ENCODE measurements at places on chromosomes 1 and 21.

- no peak for DNase-seq
Observed at GRCh38 chr1:52240592-52241210, 98.8 kb downstream of the ZFYVE9 start.

GRCh38 chr1:107220036-107220435, 79.2 kb downstream of the NTNG1 start:
- DNase-seq: no peak

DNA sequence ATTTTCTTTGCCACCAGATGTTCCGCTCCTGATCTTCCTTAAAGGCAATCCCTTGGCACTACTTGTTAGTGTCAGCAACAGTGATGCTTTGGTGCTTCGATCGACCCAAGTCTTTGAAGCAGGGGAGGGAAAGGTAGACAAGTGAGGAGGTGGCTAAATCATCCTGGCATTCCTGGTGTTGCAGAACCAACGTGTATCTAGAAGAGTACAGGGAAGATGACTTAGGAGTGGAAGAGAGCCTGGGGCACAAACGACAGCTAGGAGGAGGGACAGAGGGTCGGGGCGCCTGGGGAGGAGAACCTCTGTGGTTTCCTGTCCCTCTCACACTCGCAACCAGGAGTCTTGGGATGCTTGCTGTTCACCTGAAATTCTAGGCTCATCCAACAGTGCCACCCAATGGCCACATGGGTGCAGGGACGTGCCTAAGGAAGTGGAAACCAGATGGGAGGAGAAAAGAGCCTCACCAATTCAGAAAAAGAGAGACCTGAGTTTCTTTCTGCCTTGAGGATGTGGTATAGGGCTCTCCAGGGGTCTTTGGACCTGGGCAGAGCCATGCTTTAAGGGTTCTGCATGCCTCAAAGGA, 9.5 kb upstream of the KCNA2 start:
- peak; percentile 39 for DNase-seq

DNA sequence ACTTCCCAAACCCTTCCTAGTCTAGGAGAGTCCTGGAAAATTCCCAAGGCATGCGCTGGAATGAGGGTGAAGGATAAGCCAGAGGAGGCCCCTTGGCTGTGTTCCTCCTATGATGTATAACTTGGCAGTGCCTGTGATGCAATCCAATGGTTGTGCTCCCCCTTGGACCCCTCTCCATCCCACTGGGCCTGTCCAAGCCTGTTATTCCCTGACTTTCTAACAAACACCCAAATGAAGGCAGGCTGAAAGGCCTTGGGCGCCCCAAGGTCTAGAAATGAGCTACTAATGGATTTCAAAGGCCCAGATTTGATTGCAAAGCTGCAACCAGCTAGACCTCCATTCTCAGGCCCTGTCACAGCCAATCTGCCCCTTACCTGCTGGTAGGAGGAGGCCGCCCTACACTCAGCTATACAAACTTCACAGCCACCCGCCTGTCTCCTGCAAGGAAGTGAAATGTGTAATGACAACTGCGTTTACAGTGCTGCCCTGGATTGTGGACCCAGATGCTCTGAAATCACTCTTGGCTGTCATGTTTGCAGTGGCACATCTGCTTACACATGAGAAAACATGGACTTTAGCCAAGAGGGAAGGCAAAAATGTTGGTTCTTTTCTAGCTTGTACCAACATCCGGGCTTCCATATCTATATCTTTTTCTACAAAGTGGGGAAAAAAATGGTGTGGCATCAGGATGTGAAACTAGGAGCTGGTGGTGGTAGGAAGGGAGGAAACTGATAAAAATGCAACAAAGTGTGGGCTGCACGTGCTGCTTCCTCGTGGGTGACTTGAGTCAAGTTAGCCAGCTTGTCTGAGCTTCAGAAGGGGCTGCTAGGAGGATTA, 130.4 kb downstream of the TRABD2B start:
- DNase-seq: no peak

GRCh38 chr1:187384504-187384903, 555.8 kb downstream of the PLA2G4A start:
- DNase-seq: no peak

DNA sequence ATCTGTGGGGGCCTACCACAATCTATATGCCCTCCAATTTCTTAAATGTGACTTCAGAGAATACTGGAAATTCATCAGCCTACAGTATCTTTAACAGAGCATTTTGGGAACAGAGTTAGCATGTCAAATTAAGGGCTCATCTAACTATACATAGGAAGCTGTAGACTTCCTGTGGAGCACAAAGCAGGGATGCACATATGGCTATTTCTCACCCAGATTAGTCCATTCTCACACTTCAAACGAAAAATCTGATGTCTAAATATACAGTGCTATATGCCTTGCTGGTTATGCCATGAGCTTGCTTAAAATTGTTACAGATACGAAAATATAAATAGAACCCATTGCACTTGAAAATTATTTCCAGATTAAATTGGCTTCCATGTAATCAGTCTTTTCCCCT, 1922.8 kb downstream of the MRPL39 start:
- no peak for DNase-seq

Measured in T follicular helper cell (primary cell).